ENCODE measurements at places on chromosomes 12 and 14.
A peak's percentile ranks its signal among the peaks of the same experiment; 100 is the strongest.

GRCh38 chr12:85278598-85279448, 1.2 kb upstream of the ALX1 start:
- ATAC-seq: no peak

GRCh38 chr14:39102265-39102968, 618 bp downstream of the SEC23A start:
- peak; percentile 39 for ATAC-seq

DNA sequence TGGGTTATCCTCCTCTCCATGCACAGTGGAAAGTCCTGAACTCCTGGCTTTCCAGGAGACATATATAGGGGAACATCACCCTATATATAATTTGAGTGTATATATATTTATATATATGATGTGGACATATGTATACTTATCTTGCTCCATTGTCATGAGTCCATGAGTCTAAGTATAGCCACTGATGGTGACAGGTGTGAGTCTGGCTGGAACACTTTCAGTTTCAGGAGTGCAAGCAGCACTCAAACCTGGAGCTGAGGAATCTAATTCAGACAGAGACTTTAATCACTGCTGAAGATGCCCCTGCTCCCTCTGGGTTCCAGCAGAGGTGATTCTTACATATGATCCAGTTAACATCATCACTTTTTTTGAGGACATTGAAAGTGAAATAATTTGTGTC, 4.4 kb downstream of the SSTR1 start:
- ATAC-seq: no peak

DNA sequence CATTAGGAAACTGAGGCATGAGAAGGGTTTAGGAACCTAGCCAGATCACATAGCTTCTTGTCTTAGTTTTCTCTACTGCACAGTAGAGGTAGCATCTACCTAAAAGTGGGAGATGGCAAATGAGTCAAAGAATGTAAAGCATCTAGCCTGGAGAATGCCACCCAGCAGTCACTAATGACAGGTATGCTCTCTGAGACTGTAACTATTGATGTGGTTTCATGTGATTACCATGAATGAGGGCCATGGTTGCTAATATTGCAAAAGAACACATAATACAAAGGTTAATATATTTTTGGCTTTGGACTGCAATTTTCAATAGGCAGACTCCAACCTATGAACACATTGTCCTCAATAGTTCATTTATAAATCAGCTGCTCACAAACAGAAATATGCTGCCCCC, 389.9 kb downstream of the GRIN2B start:
- no peak for ATAC-seq

DNA sequence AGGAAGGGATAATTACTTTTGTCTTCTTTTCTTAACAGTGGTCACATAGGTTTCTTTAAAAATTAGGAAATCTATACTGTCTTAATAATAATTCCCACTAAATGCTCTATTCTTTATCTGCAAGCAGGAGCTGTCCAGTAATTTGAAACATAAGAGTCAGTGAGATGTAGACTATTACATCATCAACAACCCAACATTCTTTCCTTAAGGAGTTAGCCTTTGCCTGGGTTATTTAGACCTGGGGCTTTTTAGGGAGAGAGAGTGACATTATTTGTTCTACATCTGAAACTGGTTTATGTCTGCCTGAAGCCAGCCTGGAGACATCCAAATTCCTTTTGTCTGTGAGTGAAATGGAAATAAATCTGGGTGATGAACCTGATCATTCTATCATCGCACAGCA, 294.4 kb downstream of the TMTC2 start:
- no peak for ATAC-seq

- no peak for ATAC-seq
Measured at GRCh38 chr12:54641554-54641953, 6.6 kb downstream of the DCD start.

DNA sequence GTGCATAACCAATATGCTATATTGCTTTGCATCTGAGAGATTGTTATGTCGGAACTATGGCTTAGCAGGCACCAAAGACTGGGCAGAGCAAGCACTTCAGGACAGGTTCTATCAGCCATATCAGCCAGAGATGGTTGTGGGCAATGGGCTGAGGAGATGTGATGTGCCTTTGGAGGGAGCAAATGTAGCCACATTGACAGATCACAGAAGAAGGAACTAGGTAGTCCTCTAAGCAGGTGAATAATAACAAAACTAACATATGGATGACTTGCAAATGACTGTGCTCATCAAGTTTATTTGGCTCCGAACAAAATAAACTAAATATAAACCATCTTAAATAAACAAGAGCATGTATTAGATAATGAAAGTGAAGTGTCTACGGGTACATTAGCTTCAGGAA, 291.7 kb downstream of the RMST start:
- no peak for ATAC-seq

DNA sequence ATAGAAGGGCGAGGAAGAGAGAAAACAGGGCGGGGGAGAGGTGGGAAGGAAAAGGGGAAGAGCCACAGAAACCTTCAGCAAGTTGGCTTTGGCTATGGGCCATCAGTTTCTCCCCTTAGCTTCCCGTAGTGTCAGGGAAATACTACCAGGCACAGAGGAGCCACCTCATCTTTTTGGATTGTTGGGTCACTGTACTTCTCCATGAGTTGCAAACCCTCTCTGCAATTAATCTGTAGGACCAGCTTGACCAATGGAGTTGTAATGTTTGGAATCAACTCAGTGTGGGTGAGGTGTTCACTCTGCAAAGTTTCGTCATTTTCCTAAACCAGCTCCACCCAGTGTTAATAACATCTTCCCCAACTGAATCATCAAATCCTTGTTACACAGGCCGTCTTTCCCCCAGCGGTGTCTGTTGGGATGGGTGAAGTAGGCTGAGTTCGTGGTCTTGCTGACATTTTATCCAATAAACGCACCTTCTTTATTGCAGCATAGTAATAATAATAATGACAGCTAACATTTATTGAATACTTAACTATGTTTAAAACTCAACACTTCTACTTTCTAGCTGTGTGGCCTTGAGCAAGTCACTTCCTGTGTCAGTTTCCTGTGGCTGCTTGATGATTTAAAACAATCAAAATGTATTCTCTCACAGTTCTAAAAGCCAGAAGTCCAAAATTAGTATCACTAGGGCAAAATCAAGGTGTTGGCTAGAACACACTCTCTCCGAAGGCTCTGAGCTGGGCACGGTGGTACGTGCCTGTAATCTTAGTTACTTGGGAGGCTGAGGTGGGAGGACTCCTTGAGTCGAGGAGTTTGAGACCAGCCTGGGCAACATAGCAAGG, 8.1 kb upstream of the GLTP start:
- ATAC-seq: peak; percentile 93

GRCh38 chr14:36664322-36665193, 2.9 kb downstream of the PAX9 start:
- no peak for ATAC-seq

DNA sequence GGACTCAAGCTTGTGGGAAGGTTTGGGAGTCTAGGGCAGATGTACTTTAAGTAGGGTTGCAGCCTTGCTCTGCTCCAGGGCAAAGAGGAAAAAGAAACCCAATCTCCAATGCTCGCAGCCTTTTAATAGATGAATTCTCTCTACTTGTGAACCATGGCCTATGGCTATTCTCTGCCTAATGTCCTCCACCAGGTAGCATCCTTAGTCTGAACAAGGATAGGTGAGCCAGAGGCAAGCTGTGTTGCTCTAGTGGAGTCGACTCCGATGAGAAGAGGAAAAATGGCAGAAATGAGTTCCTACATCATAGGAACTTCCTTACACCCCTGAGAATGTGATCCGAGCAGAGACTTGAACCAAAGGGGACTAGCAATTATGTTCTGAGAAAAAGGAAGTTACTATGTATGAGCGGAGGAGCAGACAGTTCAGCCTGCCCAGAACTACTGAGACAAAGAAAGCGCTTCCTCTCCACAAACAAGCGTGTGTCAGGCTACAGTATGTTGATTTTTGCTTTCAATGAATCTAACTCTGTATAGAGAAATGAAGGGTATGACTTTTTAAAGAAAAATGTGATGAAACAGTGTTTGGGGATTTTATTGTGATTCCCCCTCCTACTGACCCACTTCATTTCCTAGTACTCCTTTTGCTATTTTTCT, 153.6 kb upstream of the ARID2 start:
- ATAC-seq: no peak

- ATAC-seq: no peak
Measured at GRCh38 chr12:5589054-5589453, 157.1 kb downstream of the NTF3 start.

Measured in motor neuron (in vitro differentiated cells).